ENCODE measurements at places on chromosomes 7 and 10. TPM values are rescaled to one million over a fixed set of nuclear protein-coding genes. Genes with fewer than 3 reads are reported as not detected.

The ANKRD61 gene
- polyA plus RNA-seq: 0.50 TPM

DNA sequence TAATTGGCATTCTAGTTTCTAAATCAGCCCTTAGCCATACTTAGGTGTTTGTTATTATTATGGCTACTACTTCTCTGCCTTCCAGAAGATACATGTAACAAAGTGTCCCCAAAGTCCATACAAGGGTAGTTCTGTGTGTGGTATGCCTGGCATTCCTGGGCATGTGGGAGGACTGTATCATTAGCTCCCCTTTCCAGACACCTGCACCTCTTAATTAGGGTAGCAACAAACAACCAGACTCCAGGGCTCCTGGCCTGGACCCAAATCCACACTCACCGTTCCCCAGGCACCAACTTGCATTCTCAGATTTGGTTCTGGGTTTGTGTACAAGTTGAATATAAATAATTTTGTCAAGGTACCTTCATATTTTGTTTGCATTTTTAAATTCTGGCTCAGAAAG, 15.5 kb upstream of the CALD1 start:
- DNase-seq: no peak

The NEUROD6 gene
- not detected for polyA plus RNA-seq

GRCh38 chr10:125023862-125024496, 82.1 kb downstream of the ZRANB1 start:
- DNase-seq: peak; percentile 86

- DNase-seq: no peak
These were observed 533.4 kb upstream of the SEMA3D start for GRCh38 chr7:85719981-85720953.

DNA sequence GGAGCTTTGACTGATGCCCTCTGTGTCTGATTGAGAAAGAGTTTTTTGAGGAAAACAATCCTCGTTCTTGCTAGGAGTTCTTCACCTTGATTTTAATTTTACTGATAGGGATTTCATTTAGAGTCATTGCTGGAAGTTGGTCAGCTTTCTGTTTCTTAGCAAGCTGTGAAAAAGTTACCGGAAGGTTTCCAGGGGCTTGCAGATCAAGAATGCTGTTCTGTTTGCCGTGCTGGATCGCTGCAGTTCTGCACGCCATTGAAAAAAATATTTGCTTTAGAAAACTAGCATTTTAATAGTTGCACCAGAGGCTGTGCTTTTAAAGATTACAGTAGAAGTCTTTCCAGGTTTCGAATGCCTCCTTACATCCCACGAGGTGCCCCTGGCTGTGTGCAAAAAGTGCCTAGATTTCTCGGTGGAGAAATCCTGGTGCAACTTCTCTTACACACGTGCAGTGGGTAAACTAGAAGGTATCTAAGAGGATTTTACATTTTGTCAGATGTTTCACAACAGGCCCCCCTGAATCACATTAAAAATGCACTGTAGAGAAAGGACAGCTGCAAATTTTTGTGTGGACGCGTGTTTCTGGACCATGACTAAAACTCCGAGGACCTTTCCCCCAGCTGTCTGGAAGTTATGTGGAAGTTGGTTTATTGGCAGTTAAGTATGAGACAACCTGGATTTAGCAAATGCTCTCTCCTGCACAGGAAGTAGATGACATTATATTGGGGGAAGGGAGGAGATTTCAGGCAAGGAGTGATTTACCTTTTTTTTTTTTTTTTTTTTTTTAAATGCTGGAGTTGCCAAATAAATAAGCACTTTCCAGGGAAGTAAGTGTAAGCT, 5.8 kb downstream of the TCF7L2 start:
- DNase-seq: no peak

DNA sequence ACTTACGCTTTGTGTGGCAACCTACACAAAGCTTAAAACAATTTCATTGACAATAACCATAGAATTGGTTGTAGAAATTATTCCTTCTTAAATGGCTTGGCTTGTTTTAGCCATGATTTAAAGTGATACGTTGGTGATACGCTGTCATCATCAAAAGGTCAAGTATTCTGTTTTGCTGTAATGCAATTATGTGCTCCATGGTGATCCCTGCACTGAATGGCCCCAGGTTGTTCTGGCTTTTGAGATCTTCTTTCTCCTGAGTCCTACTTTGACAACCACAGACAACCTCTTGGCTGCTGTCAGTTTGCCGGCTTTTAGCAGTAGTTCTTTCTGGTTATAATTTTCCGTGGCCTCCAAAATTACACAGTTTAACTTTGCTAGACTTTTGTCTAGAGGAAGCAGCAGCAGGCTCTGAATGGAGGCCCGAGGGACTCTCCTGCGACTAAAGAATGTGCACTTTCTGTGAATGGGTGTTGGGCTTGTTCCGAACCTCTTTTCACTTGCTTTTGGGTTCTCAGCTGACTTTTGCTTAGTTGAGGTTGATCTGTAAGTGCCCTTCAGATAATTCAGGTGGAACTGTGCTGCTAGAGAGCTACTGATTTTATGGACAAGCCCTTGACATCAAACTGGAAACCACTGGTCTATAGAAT, 104.7 kb downstream of the TMEM178B start:
- peak; percentile 55 for DNase-seq

DNA sequence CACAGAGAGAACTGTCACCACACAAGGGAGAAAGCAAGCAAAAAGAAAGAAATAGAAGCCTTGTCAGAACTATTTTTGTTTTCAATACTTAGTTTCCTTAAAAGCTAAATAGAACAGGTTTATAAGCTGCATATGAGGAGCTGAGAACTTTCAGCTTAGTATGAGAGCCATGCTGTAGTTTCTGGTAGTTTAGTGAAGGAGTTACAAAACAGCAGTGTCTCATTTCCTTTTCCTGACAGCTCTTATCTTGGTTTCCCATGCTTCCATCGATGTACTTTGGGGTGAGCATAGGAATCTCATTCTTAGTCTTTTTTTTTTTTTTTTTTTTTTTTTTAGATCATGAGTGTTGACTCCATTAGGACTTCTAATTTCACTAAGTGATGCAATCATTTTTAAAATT, 8.6 kb upstream of the CHRM2 start:
- DNase-seq: no peak

DNA sequence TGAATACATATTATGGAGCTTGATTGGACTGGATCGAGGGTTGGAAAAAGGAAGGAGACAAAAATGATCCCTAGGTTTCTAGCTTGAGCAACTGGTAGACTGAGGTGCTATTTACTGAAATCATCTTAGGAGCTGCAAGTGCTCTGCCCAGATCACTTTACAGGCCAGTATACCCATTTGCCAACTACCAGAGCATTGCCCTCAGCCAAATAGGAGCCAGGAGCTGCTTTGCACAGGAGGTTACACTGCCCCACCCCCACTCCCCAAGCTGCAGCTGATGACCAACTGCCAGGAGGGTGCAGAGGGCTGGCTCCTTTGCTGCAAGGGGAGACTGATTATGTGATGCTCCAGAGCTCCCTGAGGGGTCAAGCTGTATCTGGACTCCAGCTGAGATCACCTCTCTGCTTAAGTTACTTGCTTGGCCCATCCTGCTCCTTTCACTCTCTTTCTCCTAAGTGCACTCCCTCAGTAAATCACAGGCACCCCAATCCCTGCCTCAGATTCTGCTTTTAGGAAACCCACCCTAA, 275.4 kb downstream of the ZEB1 start:
- peak; percentile 28 for DNase-seq

Measured in SK-N-SH (cell line).